Activated CD8-positive, alpha-beta memory T cell treated with anti-CD3 and anti-CD28 coated beads, Interleukin-2, amount 50 U/mL, for 48 hours (primary cell): ENCODE measurements at places on chromosomes 7 and 10.

GRCh38 chr10:123966896-123967231, 75.3 kb upstream of the CPXM2 start:
- no peak for DNase-seq

DNA sequence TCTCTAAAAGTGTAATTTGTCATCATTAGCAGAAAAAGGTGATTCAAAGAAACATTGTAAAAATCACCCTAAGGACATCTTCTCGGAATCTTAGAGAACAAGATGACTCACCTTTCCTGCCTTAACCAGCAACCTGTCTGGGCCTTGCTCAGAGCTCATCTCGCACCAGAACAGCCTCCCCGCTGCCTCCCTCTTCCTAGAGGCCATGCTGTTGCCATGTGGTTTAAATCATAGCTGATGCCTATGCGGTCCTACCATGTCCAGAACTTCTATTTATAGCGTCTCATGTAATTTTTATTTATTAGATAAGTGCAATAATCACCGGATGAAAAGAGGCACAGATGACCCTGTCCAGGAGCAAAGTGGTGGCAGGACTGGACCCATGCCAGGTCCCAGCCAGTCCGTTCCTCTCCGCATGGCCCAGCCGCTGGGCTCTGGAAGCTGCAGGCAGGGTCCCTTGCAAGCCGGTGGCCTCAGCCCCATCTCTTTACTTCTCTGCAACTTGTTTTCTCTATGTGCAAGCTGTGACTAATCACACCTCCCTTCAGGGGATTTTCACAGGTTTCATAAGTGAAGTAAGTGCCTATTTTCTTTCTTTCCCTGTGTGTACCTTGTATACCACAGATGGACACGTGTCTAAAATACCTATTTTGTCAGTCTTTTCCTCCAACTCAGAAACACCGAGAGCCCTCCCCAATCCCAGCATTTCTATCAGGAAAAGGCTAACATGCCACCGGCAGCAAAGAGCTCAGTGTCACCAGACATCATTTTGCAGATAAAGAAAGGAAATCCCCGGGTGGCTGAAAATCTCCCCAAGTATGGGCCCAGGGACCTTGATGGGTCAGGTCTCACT, 27.1 kb downstream of the KLF6 start:
- DNase-seq: peak; percentile 79

DNA sequence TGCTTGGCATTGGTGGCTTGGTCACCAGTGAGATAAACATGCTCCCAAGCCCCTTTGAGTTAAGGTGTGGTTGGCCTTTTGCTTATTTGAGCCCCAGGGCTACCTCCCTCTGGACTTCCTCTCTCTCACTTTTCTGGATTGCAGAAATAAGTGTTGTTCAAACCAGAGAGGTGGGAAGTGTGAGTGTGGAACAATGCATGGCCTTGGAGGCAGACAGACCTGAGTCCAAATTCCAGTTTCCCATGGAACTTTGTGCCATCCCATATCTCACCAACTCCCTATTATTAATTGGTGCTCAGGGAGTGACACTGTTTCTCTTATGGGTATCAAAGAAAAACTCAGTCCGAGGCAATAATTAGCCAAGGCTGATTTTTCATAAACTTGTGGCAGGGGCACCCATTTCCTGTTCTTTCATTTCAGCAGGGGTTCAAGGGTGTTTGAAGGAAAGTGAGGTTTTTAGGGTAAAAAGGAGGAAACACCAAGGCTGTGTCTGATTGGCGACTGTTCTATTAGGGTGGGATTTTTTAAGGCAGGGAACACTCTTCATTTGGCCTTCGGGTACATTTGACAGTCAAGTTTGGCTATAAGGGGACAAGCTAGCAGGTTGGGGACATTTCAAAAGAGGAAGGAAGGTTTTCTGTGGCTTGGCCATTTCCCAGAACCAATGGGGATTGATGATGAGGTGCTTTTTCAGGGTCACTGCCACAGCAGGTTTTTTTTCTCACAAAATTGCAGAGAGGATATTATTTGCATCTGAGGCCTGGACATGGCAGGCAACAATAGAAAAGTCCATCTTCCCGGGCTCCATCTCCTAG, 148.8 kb upstream of the NPY start:
- no peak for DNase-seq

GRCh38 chr10:4437791-4438190, 388.2 kb upstream of the AKR1E2 start:
- DNase-seq: no peak

DNA sequence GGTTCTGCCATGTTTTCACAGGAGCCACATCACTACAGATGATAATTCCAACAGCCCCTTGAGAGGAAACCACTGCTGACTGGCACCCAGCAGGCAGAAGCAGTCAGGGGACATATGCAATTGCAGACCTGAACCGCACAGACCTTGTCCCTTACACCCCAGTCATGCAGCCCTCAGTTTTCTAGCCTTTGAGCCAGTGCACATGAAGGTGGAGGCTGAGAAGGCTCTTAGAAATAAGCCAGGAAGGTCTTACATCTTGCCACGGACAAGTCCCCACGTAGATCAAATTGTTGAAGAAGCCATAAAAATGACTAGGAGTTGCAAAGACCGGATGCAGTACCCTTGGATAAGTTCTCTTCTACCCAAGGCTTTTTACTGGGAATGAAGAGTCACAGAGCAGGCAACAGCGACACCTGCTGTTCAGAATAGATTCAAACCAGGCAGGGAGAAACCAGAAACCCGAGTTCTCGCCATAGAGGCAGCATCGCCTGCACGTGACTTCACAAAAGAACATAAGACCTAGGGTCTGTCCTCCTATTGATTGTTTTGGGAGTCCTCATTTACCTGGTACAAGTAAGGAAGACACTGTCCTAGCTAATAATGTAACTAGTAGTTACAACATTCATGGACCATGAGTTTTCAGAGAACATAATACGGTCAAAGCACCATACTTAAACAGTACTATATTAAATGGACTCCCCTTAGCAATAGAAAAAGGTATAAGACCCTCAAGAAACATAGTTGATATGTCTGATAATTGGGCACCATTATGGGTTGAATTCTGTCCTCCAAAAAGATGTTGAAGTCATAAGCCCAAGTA, 11.1 kb downstream of the STEAP1B start:
- peak; percentile 76 for DNase-seq

- DNase-seq: peak; percentile 75
Measured at GRCh38 chr10:62614389-62615157, 189.9 kb upstream of the ADO start.

GRCh38 chr7:105364684-105365083, 24.0 kb downstream of the SRPK2 start:
- no peak for DNase-seq

DNA sequence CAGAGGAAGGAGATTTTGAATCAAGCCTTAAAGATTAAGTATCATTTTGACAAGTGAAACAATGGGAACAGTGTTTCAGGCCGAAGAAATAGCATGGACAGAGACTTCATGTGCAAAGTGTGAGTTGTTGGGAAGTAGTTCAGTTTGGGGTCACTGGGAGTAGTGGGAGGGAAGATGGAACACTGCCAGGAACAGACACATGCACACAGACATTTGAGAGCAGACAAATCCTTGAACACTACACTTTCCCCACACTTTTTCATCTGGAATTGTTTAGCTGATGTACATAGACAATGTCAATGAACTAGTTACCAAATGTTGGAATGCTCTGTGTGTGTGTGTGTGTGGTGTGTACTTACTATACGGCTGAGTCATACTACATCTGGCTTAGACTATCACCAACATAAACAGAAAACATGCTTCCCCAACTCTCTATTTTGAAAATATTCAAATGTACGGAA, 52.4 kb upstream of the LRRC17 start:
- no peak for DNase-seq

- no peak for DNase-seq
Measured at GRCh38 chr7:39356172-39356925, 209.9 kb upstream of the YAE1 start.

DNA sequence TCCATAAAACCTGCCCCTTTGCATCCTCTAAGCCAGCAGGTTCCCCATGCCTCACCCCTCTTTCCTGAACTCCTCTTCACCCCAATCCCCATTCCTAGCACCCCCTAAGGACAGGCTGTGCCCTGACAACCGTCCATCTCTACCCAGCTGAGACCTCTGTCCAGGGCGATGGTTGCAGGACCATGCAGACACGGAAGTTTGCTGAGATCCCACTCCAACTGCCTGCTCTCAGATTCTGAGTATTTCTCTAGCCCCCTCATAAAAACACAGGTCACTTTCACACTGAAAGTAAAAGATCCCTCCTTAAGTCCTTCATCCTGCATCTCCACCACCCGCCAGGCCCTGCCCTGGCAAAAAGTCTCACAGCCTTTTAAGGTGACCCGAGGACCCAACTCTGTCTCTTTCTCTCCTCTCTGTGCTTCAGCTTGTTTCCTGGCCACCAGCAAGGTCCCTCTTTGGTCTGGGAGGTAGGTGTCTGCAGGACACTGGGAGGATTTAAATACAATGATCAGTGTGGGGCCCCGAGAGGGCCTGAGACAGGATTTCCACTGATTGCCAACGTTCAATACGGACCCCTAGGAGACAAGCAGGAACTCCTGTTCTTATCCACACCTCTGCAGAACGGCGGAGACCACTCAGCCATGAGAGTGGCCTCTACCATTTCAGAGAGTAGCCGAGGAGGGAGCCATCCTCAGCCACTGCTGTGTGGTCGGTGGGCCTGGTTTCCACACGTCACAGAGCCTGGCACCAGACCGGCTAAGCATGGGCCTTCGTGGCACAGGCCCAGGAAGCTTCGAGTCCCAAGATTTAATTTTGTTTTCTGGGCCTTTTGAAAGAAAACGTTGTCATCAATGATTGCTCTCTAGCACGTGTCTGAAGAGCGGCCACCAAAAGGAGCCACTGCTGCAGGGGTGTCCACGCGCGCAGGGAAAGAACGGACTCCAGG, 27.9 kb downstream of the CALML3 start:
- DNase-seq: no peak

DNA sequence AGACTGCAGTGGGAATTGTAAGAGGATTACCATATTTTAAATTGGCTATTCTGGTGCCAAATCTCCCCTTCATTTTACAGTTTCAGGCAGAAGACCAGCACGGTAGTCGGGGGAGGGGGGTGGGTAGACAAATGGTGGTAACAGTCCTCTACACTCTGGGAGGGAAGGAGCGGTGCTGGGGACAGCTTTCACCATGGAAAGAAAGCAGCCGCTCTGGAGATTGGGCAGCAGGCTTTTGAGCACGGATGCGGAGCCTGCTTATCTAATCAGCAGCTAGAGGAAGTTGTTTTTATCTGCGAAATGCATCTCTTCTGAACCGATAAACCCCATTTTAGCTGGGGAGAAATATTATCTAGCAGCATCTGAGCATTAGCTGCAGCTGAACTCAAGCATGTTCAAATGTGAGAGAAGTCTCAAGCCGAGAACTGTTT, 28.7 kb downstream of the IKZF1 start:
- peak; percentile 60 for DNase-seq

DNA sequence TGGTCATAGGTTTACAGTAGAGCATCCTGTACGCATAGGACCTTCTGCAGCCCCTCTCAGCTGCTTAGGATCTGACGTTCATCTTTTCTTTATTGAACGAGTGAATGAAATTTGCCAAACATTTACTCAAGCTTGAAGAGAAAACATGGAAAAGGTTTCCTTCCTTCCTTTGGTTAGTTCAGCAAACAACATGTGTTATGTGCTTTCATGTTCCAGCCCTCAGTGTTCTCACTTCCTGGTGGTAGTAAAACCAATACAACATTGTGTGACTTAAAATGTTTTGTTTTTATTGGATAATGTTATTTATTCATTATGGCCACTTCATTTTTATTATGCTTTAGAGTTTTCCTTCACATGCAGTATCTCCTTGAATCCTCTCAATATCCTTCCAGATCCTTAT, 1.4 kb upstream of the CDCA7L start:
- DNase-seq: no peak

DNA sequence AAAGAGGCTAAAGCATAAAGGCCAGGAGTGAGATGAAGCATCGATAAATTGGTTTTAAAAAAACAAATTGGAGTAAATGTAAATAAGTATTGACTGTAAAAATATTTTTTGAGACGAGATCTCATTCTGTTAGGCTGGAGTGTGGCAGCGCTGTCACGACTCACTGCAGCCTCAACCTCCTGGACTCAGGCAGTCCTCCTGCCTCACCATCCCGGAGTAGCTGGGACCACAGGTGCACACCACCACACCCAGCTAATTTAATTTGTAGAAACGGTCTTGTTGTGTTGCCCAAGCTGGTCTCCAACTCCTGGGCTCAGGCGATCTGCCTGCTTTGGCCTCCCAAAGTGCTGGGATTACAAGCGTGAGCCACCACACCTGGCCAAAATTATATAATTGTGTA, 17.8 kb downstream of the HNRNPA2B1 start:
- no peak for DNase-seq

- DNase-seq: no peak
Measured at GRCh38 chr10:133168617-133169031, 8.6 kb downstream of the KNDC1 start.

DNA sequence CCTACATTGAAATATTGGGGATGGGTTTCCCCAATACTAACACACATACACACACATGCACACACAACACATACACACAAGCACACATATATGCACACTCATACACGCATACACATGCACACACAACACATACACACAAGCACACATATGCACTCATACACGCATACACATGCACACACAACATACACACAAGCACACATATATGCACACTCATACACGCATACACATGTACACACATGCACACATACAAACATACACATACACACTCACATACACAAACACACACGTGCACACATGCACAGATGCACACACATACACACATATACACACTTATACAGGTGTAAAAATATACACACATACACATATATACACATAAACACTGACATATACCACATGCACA, 127.4 kb upstream of the C7orf33 start:
- DNase-seq: no peak

- no peak for DNase-seq
Measured at GRCh38 chr10:113843972-113844485, 9.9 kb downstream of the DCLRE1A start.

GRCh38 chr10:110829721-110830410, 41.9 kb upstream of the PDCD4 start:
- DNase-seq: no peak

DNA sequence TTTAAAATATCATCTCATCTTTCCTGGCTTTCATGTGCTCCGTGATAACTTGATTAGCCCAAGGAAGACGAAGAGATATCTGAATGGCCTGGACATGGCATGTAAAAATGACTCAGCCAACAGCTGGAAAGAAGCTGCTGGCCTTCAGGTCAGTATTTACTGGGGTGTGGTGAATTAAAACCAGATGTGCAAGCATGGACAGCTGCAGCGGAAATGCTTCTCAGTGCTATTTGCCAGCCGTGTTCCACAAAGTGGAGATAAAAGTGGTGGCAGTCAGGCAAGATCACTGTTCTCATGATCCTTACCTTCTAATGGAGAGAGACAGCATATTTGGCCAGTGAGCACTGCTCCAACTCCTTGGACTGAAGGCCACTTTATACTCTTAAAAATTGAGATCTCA, 203.1 kb upstream of the VSTM2A start:
- DNase-seq: no peak
